ENCODE measurements at places on chromosomes 6 and 20. TPM values are rescaled to one million over a fixed set of nuclear protein-coding genes. Genes with fewer than 3 reads are reported as not detected.

DNA sequence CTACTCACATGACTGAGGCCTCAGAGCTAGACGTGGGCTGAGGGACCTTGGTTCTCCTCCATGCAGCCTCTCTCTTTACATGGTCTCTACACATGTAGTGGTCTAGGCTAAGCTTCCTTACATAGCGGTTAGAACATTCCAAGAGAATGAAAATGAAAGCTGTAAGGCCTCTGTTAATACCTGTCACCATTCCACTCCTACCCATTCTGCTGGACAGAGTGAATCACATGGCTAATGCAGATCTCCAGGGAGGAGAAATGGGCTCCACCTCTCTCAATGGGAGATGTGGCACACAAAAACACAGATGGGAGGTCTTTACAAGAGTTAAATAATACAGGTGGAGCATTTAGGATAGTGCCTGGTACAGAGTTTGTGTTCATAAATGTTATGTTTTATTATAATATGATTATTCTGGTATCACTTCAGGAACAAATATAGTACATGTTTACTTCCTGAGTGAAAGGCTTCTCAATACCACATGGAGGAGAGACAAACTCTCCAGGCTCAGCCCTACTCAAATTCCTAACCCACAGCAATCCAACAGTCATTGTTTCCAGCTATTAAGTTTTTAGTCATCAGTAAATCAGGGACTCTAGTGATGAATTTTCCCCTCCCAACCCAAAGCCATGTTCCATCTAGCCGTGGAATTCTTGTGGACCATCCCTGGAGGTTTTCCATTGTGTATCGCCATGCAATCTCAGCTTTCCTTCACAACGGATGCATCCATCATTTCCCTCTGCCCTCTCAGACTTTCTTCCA, 57.9 kb downstream of the ISM1 start:
- no peaks in the 10 kb centered on the region for H3K27me3 ChIP-seq
- no peaks in the 10 kb centered on the region for H3K36me3 ChIP-seq
- H3K27ac ChIP-seq, result no peak overlapping the region
- H3K4me1 ChIP-seq, result no peaks in the 10 kb centered on the region

Gene DUSP15
- 0.66 TPM for polyA plus RNA-seq

GRCh38 chr6:46749731-46750130, 3.0 kb downstream of the ANKRD66 start:
- DNase-seq, result no peak
- no peaks in the 10 kb centered on the region for H3K4me1 ChIP-seq
- no peaks in the 10 kb centered on the region for H3K36me3 ChIP-seq
- H3K27me3 ChIP-seq, result no peaks in the 10 kb centered on the region
- no peak overlapping the region for H3K4me3 ChIP-seq

Gene TMEM244
- not detected for polyA plus RNA-seq

- H3K4me1 ChIP-seq, result peaks cover 48% of the 10 kb centered on the region
- H3K36me3 ChIP-seq, result no peaks in the 10 kb centered on the region
- no peaks in the 10 kb centered on the region for H3K27me3 ChIP-seq
- DNase-seq, result no peak
These were observed 39.6 kb downstream of the TPD52L1 start for GRCh38 chr6:125193208-125193607.

All from K562 (cell line).